Activated CD4-positive, CD25-positive, alpha-beta regulatory T cell treated with anti-CD3 and anti-CD28 coated beads, Interleukin-2, amount 50 U/mL, for 72 hours (primary cell): ENCODE measurements at places on chromosomes 2 and 18.

DNA sequence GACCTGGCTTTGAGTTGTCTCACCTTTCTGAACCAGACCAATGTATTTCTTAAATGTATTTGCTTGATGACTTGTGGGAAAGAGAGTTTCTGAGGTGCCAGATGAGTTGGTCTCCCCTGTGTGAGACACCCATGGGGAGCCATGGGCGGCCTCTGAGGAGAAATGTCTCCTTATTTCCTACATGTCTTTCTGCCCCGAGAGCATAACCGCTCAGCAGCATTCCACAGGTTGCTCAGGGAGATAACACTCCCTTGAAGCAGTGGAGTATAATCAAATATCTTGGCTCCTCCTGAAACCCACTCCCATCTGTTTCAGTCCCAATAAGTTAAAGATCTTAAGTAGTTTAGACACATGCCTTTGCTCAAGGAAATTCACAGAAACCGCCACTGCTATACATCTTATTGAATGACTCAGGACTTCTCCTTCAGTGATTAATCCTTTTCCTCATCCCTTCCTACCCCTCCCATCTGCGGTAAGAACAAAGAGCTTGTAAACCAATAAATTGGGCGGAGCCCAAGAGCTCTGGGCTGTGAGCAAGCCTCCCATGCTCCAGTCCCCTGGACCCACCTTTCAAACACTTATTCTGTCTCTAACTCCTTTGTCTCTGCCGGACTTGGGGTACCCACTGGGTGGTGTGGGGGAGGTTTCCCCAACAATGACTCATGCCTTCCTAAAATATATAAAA, 285.5 kb upstream of the LRRTM4 start:
- DNase-seq = no peak

- no peak for DNase-seq
Measured at GRCh38 chr2:217650229-217650628, 352.6 kb downstream of the TNS1 start.

GRCh38 chr2:166494140-166494624, at the start of gene SCN7A:
SCN7A (minus strand) TSS chr2:166494249; CDS start chr2:166477696, 16,553 bp downstream.
- DNase-seq = no peak

DNA sequence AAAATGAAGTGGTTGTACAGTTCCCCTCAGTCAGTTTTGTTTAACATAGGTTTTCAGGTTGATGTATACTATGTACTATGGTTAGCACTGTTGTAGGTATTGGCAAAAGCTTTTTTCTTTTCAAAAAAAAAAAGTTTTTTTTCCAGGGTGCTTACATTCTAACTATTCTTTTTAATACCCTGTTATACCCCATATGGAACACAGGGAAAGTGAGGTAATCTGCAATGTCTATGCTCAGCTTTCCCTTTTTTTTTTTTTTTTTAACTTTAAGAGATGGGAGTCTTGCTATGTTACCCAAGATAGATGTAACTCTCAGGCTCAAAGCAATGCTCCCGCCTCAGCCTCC, 590 bp upstream of the CCDC138 start:
- no peak for DNase-seq

DNA sequence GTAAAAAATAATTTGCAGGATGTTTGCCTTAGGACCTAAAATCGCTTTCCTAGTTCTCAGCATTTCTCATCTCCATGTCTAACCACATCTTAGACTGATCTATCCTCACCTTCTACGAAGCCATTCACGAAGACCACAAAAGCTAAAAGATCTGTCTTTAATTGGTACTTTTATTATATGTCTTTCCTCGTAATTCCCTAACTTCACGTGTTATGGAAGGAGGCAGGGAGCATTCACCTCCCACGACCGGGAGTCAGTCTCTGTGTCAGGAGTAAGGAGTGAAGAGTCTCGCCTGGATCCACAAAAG, 1.6 kb downstream of the DLGAP1 start:
- DNase-seq = no peak

- no peak for DNase-seq
Measured at GRCh38 chr18:70246061-70246466, 40.6 kb upstream of the RTTN start.

DNA sequence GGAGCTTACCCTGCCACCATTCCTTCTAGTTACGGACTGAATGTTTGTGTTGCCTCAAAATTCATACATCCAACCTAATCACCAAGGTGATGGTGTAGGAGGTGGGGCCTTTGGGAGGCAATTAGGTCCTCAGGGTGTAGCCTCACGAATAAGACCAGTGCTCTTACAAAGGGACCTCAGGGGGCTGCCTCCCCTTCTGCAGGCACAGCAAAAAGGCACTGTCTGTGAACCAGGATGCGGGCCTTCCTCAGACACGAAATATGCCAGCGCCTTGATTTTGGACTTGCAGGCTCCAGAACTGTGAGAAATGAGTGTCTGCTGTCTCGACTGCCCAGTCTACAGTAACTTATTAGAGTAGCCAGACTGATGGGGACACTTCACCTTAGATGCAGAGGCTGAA, 150.4 kb upstream of the HDAC4 start:
- DNase-seq = no peak

- no peak for DNase-seq
Measured at GRCh38 chr18:73646772-73647171, 500.9 kb downstream of the FBXO15 start.

GRCh38 chr2:63975437-63976124, 43.6 kb downstream of the VPS54 start:
- DNase-seq = no peak

DNA sequence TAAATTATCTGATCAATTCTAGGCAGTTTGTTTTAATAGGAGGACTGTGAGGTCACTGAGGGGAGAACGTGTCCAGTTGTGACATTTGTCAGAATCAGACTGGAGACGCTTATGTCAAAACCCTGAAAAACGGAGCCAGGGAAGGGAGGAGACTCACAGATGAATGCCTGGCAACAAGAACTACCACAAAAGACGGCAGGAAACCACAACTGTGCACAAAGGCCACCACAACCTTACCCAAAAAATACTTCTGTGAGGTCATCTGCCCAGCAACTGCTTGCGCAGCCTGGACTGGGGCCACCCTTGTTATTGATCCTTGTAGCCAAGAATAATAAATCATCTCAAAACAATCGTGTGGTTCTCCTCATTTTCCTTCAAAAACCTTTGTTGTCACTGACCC, 173.0 kb upstream of the ALKAL2 start:
- DNase-seq = no peak

DNA sequence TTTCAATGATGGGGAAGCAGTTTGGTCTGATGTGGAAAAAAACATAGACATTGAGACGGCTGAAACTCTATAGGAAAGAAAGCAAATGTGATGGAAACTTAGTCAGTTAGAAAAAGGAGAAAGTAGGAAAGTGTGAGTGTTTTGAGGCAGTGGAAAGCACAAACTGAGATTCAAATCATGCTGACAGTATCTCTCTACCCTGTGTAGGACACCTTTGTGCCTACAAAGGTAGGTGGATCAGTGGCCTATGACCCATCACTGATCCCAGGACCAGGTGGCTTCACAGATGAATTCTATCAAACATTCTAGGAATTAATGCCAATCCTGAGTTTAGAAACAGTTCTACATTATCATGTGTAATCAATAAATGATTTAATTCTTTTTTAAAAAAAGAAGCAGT, 57.1 kb downstream of the CD226 start:
- no peak for DNase-seq

DNA sequence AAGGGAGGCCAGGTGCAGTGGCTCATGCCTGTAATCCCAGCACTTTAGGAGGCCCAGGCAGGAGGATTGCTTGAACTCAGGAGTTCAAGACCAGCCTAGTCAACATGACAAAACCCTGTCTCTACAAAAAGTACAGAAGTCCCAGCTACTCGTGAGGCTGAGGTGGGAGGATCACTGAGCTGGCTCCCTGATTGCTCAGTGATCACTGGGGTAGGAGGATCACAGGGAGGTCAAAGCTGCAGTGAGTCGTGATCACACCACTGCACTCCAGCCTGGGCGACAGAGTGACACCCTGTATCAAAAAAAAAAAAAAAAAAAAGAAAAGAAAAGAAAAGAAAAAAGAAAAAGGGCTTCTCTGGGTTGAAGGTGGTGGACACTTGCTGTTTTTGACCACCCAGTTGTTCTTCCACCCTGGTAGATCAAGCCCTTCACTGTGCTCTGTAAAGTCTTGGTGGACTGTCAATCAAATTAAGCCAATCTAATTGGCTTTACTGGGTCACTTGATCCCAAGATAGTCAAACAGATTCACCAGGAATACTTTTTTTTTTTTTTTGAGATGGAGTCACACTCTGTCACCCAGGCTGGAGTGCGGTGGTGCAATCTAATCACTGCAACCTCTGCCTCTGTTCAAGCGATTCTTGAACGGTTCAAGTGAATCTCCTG, 191.6 kb downstream of the AGPS start:
- no peak for DNase-seq

DNA sequence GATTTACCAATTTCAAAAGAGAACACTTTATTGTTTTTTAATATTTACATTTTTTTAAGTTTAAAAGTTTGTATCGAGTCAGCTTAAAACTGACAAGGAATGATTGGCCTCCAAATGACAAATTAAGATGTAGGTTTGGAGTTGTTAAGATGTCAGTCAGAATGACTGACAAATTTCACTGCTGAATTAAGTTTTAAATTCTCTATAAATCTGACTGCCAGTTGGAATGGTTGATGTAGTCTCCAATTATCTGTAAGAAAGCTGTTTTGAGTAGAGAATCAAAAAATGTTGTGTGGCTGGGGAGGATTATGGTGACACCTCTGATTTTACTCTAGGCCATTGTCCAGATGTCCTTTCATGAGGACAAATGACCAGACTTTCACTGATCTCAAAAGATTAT, 165.3 kb upstream of the CDH20 start:
- DNase-seq = no peak

- DNase-seq = no peak
Measured at GRCh38 chr18:54772056-54772455, 56.2 kb upstream of the RAB27B start.

DNA sequence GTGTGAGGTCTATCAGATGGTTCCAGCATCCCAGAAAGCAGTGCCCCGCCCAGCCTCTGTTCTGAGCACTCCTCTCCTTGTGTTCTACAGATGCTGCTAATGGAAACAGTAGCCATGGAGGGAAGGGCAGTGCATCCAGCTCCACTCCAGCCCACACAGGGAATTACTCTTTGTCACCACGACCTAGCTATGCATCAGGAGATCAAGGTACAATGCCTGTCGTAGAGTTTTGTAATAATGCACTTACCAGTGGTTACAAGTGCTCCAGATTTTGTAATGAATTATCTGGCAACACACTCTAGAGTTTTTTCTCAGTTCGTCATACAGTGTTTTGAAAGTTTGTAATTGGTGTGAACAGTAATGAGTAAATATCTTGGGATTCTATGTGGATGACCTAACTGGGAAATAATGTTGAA, 161.1 kb downstream of the ESCO1 start:
- no peak for DNase-seq

GRCh38 chr2:217452928-217453327, 549.9 kb downstream of the TNS1 start:
- DNase-seq = no peak

DNA sequence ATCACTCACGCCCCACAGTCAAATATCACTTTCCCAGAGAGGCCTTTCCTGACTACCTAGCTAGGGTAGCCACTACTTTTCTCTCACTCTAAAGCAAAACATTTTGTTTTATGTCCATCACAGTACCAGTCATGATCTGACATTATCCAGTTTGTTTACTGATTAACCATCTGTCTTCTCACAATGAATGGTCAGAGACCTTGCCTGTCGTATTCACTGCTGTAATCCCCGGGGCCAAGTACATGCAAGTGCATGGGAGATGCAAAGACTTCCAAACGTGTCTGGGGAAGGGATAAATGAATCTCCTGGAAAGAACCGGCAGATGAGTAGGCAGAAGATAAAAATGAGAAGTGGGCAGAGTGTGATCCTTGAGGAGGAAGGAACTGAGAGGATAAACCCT, 39.7 kb downstream of the THUMPD2 start:
- no peak for DNase-seq

GRCh38 chr2:179417436-179417949, 152.9 kb upstream of the SESTD1 start:
- no peak for DNase-seq

- no peak for DNase-seq
Measured at GRCh38 chr2:11092701-11093335, 62.4 kb upstream of the SLC66A3 start.
